Cardiac ventricle fibroblast (primary cell): ENCODE measurements at places on chromosomes 2 and 18. TPM values are rescaled to one million over a fixed set of nuclear protein-coding genes. Genes with fewer than 3 reads are reported as not detected.

The QPCT gene
- total RNA-seq = 1.9 and 4.1 TPM in 2 replicates

The DGKD gene
- total RNA-seq = 11.1 and 12.4 TPM in 2 replicates

The CELF4 gene
- not detected in 2 replicates for total RNA-seq

The GAD1 gene
- total RNA-seq = not detected in 2 replicates

The FSHR gene
- not detected in 2 replicates for total RNA-seq

The CTAGE1 gene
- total RNA-seq = not detected in 2 replicates
